Renal cortical epithelial cell (primary cell): ENCODE measurements at places on chromosomes 6 and 20. TPM values are rescaled to one million over a fixed set of nuclear protein-coding genes. Genes with fewer than 3 reads are reported as not detected.

DNA sequence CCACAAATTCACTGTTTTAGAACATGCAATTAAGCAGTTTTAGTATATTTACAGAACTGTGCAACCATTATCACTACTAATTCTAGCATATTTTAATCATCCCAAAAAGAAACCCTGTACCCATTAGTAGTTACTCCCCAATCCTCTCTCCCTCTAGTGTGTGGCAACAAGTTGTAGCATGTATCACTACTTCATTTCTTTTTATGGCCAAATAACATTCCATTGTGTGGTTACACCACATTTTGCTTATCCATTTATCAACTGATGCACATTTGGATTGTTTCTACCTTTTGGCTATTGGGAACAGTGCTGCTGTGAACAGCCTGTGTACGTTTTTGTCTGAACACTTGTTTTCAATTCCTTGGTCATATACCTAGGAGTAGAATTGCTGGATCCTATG, 31.5 kb upstream of the FKBP1A start:
- no peak for DNase-seq

Gene PMEPA1
- 99.2 and 159 TPM in 2 replicates for total RNA-seq

DNA sequence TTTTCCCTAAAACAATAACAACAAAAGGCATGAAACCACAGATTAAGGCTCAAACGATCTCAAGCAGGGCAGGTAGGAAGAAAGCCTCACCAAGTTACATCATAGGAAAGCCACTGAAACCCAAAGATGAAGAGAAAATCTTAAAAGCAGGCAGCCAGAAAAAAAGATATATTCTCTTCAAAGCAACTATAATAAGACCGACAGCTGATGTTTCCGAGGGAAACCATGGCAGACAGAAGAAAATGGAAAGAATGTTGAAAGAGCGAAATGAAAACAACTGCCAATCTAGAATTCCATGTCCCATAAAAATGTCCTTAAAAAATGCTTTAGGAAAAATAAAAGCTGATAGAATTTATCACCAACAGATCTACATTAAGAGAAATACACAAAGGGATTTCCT, 161.5 kb upstream of the THBS2 start:
- DNase-seq = no peak

GRCh38 chr20:64153861-64154589, 10.2 kb upstream of the MYT1 start:
- DNase-seq = no peak

DNA sequence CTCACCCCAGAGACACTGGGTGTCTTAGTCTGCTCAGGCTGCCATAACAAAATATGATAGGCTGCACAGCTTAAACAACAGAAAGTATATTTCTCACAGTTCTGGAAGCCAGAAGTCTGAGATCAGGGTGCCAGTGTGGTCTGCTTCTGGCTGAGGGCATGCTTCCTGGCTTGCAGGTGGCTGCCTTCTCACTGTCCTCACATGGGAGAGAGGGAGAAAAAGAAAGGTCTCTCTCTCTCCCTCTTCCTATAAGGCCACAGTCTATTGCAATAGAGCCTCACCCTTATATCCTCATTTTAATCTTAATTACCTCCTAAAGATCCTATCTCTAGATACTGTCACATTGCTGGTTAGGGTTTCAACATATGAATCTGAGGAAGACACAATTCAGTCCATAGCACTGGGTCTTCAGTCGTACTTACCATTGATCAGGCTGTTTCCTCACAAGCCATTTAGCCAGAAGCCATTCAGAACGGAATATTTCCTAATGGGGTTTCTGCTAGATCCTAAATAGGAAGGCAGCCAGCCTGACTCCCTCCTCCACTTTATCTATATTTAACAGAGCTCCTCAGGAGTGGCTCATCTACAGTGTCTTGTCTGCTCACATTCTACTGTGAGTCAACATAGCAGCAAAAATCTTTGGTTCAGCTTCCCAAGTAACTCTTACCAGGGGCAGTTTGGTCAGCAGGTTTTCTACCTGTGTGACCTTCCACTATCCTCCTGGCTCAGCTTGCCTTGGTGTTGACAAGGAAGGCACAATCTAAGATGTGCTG, 42.2 kb downstream of the CD164 start:
- no peak for DNase-seq

DNA sequence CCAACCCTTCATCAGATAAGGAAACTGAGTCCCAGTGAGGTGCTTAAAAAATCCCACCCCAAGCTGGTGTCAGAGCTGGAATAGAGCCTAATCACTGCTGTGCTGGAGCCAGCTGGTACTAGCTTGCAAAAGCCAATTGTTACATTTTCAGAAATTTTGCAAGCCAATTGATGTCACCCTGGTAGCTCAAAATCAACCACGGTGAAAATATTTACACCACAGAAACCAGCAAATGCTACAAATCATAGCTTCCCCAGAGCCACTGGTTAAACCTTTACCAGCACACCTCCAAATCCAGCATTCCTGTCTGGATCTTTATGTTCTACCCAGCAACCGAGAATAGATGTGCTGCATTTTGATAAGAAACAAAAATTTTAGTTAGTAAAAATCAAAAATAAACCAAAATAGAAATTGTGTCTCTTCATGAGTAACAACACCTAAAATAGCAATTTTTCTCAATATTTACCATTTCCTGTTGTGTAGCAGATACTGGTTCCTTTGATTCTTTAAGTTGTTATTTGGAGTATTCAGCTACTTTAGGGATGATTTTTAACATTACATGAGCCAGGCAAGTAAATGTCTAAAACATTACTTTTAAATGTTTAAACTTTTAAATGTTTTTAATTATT, 7.2 kb upstream of the LCA5 start:
- peak; percentile 94 for DNase-seq

GRCh38 chr20:39412091-39412490, 449.9 kb downstream of the DHX35 start:
- DNase-seq = no peak

Gene FAM184A
- 0.99 and 2.1 TPM in 2 replicates for total RNA-seq

Gene BPIFA2
- not detected in 2 replicates for total RNA-seq

Gene RFX6
- total RNA-seq = not detected in 2 replicates

DNA sequence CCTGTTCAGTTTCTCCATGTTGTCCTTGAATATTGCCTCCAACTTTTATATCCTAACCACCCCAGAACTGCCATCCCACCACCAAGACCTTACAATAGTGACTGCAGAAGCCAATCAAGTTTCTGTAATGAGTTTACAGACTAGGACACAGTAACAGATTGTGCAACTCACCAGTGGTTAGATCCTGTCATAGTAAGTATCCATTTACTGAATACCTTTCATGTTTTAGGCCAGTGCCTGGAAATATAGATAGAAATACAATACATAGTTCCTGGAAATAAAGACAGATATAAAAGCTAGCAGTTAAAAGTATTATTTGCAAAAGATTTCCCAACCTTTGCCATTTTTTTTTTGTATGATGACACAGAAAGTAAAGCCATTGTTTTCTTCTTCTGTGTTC, 471.8 kb upstream of the BTBD3 start:
- peak; percentile 76 for DNase-seq

DNA sequence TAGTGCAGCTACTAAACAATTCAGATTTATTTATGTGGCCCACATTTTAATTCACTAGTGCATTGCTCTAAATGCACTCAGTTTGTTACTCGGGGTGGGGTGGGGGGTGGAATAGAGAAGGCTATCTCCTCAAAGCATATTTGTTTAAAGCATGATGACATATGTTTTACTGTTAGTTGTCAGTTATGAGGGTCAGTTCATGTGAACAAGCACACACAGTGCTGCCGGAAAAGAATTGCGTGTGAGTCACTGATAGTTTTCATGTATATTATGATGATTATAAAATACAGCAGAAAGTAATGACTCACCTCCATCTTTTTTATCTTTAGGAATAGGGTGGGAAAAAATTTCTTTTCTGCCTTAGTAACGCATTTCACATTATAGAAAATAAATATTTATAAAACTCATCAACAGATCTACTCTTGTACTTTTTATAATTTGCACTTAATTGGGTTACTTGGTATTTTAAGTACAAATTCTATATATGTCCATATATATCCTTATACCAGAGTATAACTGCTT, 42.2 kb upstream of the STXBP5 start:
- DNase-seq = no peak

Gene DEFB112
- not detected in 2 replicates for total RNA-seq

DNA sequence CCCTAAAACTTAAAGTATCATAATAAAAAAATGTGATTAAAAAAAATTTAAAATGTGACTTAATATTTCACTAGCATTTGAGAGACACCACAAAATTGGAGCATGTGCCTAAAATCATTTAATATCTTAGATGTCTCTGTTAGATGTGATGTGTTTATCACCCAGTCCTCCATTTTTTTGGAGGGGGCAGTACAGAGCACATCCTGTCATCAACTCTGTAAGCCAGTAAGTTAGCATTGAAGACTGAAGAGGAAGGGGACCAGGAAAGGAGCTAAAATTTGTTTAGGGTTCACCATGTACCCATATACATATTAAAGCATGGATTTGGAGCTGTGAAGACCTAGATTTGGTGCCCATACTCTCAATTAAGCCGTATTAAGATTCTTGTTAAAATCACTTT, 30.7 kb upstream of the ADIG start:
- no peak for DNase-seq

Gene XKR7
- total RNA-seq = 0.10 and 0.17 TPM in 2 replicates

GRCh38 chr20:17679941-17680835, 1.9 kb downstream of the RRBP1 start:
- DNase-seq = peak; percentile 80

DNA sequence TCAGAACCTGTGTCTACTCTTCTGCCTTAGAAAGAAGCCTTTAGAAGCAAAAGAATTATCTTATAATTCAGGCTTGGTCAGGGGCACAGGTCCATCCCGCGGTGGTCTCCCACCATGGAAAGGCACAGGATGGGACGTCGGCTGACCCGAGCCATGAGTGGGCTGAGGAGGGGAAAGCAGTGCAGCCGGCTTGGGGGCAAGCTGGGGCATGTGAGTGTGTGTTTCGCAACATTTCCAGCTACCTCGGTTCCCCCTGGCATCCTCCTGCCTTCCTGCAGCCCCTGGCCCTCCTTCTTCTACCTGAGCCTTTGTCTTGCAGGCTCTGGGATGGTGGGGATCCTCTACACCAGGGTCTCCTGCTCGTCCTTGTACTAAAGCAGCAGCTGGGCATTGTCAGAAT, 29.1 kb upstream of the FOXC1 start:
- no peak for DNase-seq

DNA sequence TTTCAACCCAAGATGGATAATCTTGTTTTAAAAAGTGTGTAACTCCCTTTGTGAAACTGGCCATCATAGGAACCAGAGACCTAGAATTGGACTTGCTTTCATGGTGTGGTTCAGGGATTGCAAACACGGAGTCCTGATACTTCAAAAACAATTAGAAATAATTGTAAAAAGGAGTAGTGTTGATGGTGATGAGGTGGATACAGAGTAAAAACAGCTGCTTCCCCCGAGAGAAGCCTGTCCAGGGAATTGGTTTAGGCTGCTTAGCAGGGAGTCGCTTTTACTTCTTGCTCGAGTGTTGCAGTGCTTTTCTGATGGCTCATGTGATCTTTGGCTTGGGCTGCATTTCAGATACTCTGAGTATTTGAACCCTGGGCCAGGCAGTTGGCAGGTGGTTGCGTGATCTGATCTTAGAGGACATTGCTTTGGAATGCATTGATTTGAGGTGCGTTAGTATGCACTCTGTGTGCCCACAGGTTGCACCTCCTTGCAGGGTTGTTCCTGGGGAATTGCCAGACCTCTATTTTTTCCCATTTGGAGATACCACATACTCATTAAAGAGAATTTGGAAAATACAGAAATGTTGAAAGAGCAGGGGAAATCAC, 19.5 kb downstream of the KIF3B start:
- DNase-seq = no peak

- DNase-seq = no peak
Measured at GRCh38 chr20:39600156-39600555, 638.0 kb downstream of the DHX35 start.

Gene TCP11
- total RNA-seq = 0.60 and 0.87 TPM in 2 replicates

Gene MAPK13
- 17.2 and 29.5 TPM in 2 replicates for total RNA-seq

Gene MRAP2
- 1.7 and 7.5 TPM in 2 replicates for total RNA-seq
